AG20443 (cell line): ENCODE measurements at places on chromosomes 6 and 20.

DNA sequence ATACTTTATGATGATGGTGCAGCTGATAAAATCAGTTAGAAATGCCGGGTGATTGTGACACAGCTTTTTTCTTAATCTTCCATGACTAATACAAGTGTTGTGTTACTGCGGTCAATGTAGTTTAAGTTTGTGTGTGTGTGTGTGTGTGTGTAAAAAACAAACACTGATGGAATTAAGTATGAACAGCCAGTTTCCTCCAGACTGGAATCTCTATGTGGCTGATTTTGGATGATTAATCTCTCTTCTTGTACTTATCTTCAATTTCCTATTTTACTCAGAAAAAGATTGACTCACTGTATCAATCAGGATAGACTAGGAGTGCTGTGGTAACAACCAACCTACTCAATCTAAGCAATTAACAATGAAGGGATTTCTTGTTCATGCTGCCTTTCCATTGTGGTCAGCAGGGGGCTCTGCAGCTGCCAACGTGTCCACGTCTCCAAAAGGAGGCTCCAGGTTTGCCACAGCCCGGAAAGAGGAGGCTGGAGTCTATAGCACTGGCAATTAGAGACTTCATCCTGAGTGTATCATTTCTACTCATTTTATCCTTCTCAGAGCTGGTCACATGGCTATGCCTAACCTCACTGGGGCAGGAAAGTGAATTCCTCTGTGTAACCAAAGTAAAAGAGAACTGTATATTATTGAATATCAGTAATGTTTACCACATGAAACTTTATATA is 107.7 kb downstream of the CD109 start:
- peak; percentile 67 for DNase-seq

GRCh38 chr20:51889466-51889865 is 87.1 kb upstream of the SALL4 start:
- no peak for DNase-seq

DNA sequence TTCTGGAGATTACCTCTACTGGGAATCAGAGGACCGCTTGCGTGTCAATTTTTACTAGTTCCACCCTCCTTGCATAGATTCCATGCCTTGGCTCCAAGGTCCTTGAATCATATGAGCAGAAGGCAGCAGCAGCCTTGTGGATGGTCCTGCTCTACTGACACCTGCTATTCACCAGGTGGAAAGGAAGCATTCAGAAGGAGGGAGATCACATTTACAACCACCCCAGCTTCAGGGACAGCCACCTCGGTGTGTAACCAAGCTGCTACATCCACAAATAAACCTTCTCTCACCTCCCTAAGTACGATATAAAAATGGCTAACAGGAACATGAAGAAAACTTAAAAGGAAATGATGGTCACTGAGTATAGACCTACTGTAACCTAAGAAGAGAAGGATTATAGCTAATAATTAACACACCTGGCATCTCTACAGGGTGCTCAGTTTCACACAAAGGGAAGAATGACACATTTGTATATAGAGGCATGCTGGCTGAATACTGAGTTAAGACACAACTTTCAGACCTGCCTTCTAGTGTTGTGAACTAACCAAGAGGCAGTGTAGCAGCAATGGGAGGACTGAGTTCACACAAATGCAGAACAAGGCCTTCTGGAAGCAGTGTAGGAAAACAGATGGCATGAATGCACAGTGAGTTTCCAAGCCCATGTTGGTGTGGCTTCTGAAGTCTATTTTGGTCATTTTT is 46.3 kb upstream of the SRPK1 start:
- no peak for DNase-seq

- peak; percentile 23 for DNase-seq
These were observed 121.2 kb downstream of the RFPL4B start for GRCh38 chr6:112468359-112468758.

DNA sequence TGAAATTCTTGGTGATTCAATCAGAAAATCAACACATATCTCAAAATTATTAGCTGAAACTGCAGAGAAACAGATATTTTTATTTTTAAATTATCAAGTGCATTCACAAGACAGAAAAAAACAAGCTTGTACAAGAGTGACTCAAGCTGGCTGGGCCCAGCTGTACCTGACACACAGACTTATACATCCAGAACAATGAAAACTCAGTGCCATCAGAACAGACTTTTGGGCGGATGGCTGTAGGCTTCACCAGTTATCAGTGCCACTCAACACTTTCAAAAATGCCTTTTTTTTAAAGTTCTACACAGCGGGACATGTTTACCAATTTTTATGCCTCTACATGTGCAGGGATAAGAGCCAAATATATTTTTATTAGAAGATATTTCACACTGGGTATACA is 102.8 kb downstream of the MYB start:
- no peak for DNase-seq

DNA sequence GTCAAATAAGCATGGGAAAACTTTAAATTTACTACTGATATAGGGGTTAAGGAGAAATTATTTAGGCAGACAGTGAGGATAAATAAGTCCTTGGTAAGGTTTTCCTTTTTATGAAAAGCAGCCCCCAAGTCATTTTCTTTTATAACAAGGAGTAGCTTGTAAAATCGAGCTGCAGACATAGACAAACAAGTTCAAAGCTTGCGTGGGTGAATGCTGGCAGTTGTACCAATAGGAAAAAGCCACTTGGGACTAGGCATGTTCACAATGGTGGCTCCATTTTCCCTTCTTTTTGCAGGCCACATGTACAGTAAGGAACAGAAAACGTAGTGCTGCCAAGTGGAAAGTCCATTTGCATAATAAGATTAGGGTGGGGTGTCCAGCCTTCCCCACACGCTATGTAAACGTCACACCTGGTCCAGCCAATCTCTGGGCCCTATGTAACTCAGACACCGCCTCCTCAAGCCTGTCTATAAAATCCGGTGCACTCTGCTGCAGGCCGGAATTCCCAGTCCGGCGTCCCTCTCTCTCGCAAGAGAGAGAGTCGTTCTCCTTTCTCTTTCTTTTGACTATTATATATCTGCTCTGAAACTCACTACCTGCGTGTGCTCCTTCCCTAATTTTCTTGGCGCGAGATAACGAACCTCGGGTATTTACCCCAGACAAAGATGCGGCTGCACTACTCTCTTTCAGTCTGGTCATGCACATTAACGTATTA is 217.1 kb upstream of the MAN1A1 start:
- no peak for DNase-seq

DNA sequence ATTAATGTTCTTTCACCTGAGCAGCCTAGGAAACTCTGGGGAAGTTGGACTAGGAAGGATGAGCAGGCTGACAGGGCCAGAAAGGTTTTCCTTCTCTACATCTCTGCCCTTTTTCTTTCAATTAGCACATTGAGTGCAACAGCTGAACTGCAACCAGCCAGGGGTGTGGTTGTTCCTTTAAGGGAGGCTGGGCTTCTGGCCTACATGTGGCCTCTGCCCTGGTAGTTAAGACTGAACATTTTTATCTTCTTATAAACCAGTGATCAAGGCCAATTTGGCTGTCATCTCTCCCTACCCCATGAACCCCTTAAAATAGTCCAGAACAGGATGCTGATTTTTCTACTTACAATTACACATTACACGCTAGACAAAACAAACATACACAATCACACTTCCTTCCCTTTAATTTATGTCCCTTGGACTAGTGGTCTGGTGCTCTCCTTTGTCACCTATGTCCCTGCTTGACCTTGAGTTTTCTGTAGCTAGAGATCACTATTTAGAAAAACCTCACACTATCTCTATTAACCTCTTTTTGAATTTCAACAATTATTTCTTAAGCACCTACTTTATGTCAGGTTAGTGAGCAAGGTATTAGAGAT is 60.3 kb downstream of the RNF217 start:
- peak; percentile 25 for DNase-seq

- no peak for DNase-seq
These were observed 340.4 kb downstream of the TPBG start for GRCh38 chr6:82704045-82704444.

GRCh38 chr6:166937746-166938145 is 18.6 kb downstream of the RNASET2 start:
- no peak for DNase-seq

DNA sequence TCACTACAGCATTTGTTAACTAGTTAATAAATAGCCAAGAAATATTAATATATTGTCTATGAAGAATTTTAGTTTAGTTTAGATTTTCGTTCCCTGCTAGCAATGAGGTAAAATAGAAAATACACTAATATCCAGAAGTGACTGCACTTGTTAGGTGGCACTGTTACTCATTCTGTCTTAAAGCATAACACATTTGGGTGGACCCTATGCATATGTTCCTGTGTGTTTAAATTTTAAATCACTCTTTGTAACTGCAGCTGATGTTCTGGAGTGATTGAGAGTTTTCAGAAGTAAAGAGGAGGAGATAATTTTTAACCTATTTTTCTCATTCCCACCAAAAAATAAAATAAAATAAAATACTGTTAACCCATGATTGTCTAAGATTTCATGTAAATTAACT is 73.9 kb upstream of the SOX4 start:
- no peak for DNase-seq

GRCh38 chr6:47908271-47908670 is 126.4 kb downstream of the OPN5 start:
- DNase-seq, result no peak

- DNase-seq, result no peak
These were observed 16.4 kb downstream of the MYT1 start for GRCh38 chr20:64180673-64181072.

DNA sequence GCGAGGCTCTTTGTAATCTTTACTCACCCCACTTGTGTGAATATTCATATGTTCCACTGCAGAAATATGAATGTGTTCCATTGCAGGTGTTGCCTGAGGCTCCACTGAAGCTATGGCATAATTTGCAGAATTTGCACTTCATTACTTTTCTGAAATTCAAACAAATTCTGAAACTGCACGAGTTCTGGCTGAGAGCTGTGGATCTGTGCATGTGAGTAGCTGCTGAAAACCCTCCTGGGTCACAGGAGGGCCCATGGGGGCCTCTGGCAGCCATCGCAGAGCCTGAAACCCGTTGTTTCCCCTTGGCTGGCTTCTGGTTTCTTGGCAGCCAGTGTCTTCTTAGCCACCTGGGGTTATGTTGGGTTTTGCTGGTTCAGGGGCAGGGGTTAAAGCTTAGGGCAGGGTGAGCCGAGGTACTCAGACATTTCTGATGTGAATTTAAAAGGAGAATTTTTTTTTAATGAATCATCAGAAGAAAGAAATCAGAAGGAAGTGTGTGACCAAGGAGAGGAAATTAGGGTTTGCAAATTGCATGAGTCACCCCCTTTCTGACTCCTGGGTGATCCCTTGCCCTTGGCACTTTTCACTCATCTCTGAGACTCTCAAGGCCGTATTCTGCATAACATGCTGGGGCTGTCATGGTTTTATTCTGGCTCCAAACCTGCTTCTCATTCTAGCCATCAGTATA is 40.6 kb downstream of the TOX2 start:
- DNase-seq, result peak; percentile 90

GRCh38 chr6:147281895-147282565 is 77.8 kb downstream of the STXBP5 start:
- no peak for DNase-seq

DNA sequence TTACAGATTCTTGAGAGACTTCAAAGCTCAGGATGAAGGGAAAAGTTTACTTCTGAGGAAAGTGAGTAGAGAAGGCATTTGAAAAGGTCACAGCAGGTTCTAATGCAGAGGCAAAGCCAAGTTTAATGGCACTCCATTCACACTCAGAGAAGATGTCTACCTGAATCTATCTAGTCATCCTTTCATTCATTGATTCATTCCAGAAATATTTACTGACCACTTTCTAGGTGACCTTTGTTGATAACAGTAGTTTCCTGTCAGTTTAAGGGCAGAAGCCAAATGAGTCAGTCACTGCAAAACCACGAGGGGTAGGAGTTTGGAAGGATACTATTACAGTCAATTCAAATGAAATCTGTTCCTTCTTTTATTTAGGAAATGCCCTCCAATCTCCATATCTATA is 30.8 kb downstream of the FBXO5 start:
- peak; percentile 25 for DNase-seq

DNA sequence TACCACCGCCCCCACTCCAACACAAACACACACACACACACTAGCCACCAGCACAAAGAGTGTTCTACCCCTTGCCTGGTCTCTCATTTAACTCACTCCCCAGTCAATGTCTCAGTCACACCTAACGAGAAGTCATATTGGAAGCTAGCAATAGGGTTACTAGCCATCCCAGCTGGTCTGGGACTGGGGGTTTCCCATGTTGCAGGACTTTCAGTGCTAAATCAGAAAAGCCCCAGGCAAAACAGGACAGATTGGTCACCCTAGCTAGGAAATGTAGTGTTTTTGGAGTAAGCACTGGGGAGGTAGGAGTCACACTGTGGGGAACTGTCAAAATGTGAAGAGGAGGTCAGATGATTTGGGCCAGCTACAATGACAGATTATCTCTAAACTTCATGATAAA is 158.1 kb downstream of the UNC5CL start:
- no peak for DNase-seq

GRCh38 chr20:50920997-50921396 is 10.2 kb downstream of the ADNP start:
- peak; percentile 27 for DNase-seq

GRCh38 chr6:89910902-89911240 is 16.6 kb downstream of the GJA10 start:
- no peak for DNase-seq

DNA sequence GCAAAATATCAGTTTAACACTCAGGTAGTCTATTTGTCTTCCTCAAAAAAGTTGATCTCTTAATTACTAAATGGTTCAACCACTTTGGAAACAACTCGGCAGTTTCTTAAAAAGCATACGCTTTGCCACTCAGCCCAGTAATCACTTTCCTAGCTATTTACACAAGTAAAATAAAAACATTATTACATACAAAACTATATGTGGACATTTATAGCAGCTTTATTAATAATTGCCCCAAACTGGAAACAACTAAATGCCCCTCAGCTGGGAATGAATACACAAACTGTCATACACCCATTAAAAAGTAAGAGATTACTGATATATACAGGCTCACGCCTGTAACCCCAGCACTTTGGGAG is 7.4 kb downstream of the EEF1A1 start:
- DNase-seq, result no peak

- no peak for DNase-seq
These were observed 51.0 kb downstream of the NCOA6 start for GRCh38 chr20:34774449-34774848.

DNA sequence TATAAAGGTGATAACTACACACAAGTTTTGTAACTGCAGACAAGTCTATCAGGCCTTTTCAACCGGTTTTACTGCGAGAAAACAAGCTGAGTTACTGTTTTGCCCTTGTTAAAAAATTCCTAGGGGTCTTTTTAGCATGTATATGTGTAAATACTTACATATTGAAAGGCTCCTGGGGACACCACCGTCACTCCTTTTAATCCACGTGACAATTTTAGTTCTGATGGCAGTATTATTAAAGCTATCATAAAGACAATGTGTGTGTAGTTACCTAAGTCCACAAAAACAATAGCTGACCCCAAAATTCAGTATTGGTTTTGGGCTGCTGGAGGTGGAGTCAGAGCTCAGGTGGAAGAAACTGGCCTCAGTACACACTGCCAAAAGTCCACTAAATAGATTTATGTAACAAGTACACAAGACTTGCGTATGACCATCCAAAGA is 41.3 kb upstream of the HFE start:
- no peak for DNase-seq

GRCh38 chr6:4355241-4355640 is 219.9 kb upstream of the ECI2 start:
- DNase-seq, result peak; percentile 69
